Activated T-helper 2 cell treated with anti-CD3 and anti-CD28 coated beads, Interferon-gamma antibody, Interleukin-2, Interleukin-4, amounts not matched to agents 10 μg/mL and 5 μg/mL and 100 μg/mL, durations not matched to agents 14 hours and 24 hours and 36 hours (primary cell): ENCODE measurements at places on chromosomes 4 and X. TPM values are rescaled to one million over a fixed set of nuclear protein-coding genes. Genes with fewer than 3 reads are reported as not detected.

Gene SORCS2
- total RNA-seq: 0.02 and 0.05 TPM in 2 replicates

DNA sequence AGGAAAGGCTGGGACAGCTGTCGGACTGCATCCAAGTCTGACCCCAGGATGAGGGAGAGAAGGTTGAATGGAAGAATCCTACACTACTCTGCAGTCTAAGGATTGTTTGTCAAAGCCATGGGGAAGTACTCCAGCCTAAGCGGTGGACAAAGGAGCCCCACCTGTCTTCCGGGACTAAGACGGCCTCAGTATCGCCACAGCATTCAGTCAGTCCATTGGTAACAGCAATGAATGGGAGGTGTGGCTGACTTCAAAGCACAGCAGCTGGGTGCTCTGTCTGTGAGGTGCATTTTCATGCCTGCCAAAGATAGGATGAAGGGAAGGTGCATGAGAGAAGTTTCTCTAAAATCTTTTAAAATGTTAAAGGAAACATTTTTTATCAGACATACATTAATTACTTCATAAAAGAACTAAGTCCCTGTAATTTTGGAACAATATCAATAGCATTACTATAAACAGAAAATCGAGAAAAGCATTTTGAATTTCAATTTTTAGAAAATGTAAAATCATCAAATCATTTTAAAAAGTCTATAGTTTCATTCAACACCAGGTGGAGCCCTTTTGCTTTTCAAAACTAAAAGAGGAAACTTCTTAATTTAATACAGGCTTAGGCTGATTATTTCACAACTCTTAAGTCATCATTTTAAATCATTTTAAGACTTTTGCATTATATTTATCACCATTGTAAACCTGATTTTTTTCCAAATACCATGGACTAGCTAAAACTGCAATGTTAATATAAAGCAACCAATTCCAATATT is 27.6 kb upstream of the INTU start:
- no peak for DNase-seq

Gene PGAM4
- 0.48 and 0.66 TPM in 2 replicates for total RNA-seq

DNA sequence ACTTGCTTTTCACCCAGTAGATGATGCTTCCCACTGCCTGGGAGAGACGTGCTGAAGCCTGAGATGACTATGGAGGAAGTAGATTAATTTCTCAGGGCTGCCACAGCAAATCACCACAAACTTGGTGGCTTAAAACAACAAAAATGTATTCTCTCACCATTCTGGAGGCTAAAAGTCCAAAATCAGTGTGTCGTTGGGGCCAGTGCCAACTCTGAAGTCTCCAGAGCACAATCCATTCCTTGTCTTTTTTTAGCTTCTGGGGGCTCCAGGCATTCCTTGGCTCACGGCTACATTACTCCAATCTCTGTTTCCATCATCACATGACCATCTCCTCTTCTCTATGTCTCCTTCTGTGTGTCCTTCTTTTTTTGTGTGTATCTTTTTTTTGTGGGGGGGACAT is 105.8 kb upstream of the C1QTNF7 start:
- no peak for DNase-seq

Gene NXF3
- not detected in 2 replicates for total RNA-seq

- DNase-seq: no peak
Measured at GRCh38 chr4:184937030-184937710, 81.1 kb upstream of the HELT start.

GRCh38 chr4:139819082-139819481 is 153.5 kb downstream of the MGST2 start:
- DNase-seq: no peak

DNA sequence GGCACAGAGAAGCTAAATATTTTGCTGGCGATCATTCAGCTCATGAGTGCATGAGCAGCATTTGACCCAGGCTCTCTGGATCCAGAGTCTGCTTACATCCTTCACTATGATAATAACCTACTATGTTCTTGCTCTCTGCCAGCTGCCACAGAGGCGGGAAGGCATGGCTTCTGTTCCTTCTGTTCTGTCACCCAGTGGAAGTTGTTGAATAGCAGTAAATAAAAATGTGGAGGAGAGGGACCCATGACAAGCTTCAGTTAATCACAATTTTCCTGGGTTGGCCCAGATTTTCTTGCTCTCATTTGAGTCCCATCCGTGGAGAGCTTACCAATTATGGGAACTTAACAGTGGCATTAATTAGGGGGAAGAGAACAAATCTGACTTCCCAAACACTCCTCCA is 250.1 kb upstream of the NOCT start:
- DNase-seq: no peak
